ENCODE measurements at places on chromosomes 6 and 20.

GRCh38 chr6:134080171-134080795, 27.9 kb upstream of the SLC2A12 start:
- DNase-seq, result no peak

- no peak for DNase-seq
These were observed 9.8 kb upstream of the GRM4 start for GRCh38 chr6:34155471-34156300.

DNA sequence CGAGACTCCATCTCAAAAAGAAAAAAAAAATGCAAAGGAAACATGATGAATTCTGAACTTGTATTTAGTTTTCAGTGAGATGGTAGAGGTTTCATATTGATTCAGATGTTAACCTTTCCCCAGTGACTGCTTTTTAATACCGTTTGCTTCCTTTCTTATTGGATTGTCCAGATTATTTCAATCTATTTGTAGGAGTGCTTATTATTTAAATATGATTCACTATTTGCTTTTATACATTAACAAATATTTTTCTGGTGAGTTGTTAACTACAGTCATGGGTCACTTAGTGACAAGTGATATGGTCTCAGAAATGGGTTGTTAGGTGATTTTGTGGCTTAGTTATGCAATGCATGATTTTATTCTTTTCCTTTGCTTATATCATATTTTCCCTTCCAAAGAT, 8.4 kb downstream of the PI3 start:
- no peak for DNase-seq

GRCh38 chr6:161963634-161964234, 689.9 kb upstream of the AGPAT4 start:
- DNase-seq, result no peak

DNA sequence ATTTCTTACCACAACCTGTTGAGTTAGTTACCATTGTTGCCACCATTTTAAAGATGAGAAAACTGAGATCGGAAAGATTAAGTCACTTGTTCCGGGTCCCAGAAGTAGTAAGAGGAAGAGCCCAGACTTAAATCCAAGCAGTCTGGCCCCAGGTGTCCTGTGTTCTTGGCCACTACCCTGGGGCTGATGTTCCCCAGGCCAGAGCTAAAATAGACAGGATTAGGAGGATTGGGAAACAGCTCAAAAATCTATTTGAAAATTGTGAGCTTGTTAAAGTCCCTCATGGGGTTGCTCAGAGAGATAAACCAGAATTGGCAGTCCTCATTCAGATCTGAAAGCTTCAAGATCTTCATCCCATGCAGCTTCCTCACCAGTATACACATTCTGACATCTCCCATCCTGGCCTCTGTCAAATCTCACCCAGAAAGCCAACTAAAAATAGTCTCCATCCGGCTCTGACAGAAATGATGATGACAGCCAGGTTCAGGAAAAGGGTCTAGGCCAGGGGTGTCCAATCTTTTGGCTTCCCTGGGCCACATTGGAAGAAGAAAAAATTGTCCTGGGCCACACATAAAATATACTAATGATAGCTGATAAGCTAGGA, 62.0 kb downstream of the GFOD1 start:
- DNase-seq, result no peak

- no peak for DNase-seq
These were observed 7.5 kb downstream of the SNAI1 start for GRCh38 chr20:49990271-49990720.

DNA sequence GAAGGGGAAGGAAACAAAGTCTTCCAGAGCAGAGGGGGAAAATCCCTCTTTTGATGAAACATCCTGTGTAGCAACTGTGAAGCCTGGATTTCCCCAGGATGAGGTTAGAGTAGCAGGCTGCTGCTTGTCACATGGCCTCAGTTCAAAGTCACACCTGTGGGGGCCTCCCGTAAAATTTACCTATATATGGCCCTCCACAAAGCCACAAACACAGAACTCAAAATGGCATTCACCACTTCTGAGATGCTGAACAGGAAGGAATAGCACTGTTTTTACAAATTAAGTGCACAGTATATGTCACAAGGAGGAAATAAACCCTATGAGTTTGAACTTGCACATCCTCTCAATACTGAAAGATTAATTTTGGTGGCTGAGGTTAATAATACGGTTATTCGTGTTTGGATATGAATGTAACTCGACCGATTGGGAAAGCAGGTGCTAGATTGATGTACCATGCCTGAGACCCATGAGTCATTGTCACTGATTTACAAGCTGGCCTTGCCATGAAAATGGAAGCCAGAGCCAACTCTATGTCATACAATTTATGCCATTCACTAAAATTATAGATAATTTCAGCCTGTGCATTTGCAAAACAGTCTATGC, 70.6 kb downstream of the SGK1 start:
- DNase-seq, result no peak

DNA sequence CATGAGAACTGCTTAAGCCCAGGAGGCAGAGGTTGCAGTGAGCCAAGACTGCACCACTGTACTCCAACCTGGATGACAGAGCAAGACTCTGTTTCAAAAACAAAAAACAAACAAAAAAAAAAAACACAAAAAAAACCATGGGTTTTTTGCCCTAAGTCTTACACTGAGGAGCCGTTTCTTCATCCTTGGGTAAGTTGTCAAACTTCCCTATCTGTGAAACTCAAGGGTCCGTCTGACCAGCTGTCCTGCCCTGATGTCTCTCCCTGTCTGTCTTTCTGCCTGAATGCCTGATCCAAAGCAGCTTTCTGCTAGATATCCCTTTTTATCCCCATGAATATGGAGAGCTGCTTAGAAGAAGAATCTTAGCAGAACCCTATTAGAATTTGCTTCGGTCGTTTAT, 41.3 kb upstream of the CLDN20 start:
- DNase-seq, result no peak

Measured in stimulated activated CD8-positive, alpha-beta memory T cell treated with anti-CD3 and anti-CD28 coated beads, Interleukin-4, amount 100 ng/mL, for 1 hour (primary cell).